ENCODE measurements at places on chromosomes 16 and 17.

GRCh38 chr17:48241131-48241591 is 133.6 kb downstream of the SNX11 start:
- DNase-seq, result peak; percentile 74

DNA sequence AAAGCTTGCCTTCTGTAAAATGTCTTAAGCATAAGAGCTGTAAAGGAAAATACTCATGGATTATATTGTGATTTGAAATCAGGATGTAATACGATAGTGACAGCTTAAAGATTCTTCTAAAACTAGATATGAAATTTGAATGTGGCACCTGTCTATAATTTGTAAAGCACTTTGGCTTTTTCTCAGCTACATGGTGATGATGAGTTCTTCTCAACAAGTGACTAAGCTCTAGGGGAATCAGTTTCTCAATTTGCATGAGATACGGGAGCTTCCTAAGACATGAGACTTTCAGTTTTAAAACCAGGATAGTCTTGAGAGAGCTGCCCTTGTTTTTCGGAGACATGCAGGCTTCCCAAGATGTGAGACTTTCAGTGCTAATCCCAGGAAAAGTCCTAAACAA is 439.2 kb downstream of the CDH13 start:
- no peak for DNase-seq

GRCh38 chr17:60798576-60798975 is 120.9 kb downstream of the BCAS3 start:
- no peak for DNase-seq

DNA sequence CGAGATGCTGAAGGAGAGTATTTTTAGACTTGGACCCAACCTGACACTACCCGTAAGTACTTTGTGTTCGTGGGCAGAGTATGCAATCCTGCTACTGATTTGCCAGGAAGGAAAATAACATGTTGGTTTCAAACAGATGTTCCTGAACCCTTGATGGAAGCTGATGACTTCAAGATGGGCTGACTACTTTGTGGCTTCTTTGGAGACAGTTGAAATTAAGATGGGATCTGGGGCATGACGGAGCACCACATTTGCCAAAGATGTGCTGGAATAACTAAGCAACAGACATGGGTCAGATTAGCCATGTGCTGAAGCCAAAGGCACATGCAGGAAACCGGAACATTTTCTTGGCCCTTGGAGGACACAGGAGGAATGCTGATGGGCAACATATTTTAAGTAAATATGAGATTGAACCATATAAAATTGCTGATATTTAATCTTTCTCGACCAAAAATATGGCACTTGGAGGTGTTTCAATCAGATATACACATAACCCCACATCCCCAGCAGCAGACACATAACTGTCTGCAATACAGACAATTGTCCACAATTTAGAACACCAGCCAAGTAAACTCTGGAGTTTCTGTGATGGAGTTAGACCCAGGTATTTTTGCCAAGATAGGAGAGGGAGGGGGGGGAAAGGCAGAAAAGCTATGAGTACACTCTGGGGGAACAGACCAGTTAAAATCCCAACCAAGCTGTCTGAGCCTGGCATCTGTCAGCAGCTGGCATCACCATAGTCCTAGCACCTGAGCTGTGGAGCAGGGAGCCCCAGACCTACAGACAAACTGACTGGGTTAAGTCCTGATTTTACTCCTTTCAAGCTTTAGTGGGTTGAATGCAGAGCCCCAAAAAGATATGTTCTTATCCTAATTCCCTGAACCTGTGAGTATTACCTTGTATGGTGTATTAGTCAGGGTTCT is 329.4 kb upstream of the CDH5 start:
- peak; percentile 90 for DNase-seq

- no peak for DNase-seq
Measured at GRCh38 chr16:25431472-25431871, 173.8 kb upstream of the ZKSCAN2 start.

- peak; percentile 25 for DNase-seq
Measured at GRCh38 chr16:66207139-66207882, 159.2 kb upstream of the CDH5 start.

DNA sequence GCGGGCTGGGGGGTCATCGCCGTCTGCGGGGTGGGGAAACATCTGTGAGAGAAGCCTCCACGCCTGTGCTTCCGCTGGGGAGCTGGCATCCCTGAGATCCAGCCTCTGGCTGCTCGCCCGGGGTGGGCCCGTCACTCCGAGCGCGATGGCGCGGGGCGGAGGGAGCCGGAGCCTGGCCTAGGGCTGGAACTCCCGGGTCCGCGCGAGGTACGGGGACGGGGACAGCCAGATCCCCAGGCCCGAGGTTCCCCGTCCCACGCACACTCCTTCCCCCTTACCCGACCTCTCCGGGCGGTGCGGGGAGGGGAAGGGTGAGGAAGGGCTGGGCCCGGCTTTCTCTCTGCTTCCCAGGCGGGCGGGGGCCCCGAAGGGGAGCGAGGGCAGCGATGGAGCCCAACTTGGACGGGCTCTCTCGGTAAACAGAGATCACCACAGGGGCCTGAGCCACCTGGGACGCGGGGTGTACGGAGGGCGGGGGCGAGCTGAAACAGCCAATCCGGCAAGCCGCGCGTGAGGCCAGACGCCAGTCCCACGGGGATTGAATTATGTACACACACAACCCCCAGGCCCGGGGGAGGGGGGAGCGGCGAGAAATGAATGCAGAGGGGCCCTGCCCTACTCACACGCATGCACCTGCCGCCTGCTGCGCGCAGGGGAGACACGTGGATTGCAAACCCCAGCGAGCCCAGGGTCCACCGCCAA is at the start of gene SLC16A11:
Gene SLC16A11 (minus strand): TSS at position 596 of the 702 bp plus-strand sequence. CDS start 579 bp downstream, at position 17.
- DNase-seq, result peak; percentile 52

GRCh38 chr16:83674931-83675535 is 132.7 kb upstream of the HSBP1 start:
- DNase-seq, result peak; percentile 53

GRCh38 chr16:85347213-85347591 is 234.9 kb upstream of the CIBAR2 start:
- DNase-seq, result peak; percentile 38

DNA sequence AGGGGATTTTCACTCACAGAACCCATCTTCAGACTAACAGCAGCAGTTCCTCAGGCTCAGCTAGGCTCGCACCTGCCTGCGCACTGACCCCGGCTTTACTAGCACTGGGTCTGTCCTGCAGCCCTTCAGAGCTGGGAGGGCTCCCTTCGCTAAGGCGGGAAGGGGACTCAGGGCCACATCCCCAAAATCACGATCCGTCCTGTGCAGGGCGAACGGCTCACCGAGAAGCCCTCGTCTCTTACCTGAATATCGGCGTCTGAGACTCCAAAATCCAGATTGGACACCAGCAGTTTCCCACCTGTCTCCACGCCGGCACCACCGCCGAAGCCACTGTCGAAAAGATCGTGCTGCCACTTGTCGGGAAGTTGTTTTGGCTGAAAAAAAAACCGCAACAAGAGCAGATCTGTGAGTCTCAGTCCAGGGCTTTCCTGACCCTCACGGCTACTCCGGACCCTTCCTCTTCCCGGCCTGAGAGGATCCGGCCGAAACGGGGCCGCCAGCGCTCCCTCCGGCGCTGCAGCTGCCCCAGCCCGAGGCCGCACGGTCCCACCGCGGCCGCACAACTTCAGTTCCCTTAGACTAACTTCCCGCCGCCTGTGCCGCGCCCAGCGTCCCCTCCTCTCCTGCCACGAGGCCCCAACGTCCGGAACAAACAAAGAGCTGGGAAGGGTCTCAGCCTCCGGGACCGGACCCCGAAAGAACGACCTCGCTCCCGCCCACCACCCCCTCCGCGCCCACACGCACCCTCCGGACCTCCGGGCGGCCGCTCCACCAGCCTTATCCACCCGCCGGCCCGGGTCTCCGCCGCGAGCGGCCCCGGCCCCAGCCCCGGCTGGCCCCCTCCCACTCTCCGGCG is 711 bp downstream of the ALYREF start:
- no peak for DNase-seq

- DNase-seq, result no peak
Measured at GRCh38 chr17:48930435-48930873, 14.2 kb downstream of the SNF8 start.

- DNase-seq, result peak; percentile 7
Measured at GRCh38 chr16:24070851-24071250, 185.3 kb upstream of the CACNG3 start.

GRCh38 chr16:72101195-72101594 is 7.5 kb downstream of the DHX38 start:
- DNase-seq, result no peak

DNA sequence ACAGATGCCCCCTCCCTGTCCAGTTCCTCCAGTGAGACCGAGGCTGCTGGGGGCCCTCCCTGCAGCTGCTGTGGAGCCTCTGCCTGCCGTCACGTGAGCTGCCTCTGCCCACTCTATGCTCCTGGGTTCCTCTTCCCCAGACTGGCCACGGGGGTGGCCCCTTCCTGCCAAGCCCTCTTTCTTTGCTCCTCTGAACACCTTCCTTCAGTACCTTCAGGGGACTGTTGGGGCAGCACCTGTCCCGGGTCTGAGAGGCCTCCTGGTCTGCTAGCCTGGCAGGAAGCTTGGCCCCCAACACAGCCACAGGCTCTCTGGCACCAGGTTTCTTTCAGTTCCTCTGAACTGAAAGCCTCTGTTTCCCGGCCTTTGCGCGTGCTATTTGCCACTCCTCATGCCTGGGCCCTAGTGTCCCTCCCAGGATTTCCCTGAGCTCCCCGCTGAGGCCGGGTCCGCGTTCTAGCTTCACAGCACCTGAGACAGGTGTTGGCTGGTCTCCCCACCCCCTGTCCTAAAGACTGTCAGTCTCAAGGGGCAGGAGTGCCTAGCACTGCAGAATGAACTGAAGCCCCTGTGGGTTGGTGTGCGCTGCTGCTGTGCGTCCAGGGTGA is 6.6 kb upstream of the ATP6V0C start:
- DNase-seq, result no peak

GRCh38 chr16:582614-583331 is 7.1 kb upstream of the RAB40C start:
- DNase-seq, result no peak

GRCh38 chr17:364766-365165 is 12.2 kb upstream of the RPH3AL start:
- no peak for DNase-seq

GRCh38 chr17:78735832-78736525 is 46.1 kb downstream of the CYTH1 start:
- peak; percentile 26 for DNase-seq

DNA sequence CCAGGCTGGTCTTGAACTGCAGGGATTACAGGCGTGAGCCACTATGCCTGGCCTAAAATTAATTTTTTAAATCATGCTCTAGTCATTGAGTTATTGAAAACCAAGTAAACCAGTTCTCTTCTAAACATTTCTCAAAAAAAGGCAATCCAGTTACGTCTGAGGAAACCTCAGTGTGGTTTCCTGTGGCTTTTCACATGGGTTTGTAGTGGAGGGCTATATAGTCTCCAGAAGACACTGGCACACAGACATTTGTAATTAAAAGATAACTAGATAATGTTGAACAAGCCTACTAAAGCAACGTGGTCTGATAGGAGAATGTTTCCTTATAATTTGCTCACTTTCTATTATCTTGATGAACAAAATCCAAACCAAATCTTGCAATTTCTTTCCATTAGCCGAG is 5.2 kb upstream of the TOB1 start:
- no peak for DNase-seq

DNA sequence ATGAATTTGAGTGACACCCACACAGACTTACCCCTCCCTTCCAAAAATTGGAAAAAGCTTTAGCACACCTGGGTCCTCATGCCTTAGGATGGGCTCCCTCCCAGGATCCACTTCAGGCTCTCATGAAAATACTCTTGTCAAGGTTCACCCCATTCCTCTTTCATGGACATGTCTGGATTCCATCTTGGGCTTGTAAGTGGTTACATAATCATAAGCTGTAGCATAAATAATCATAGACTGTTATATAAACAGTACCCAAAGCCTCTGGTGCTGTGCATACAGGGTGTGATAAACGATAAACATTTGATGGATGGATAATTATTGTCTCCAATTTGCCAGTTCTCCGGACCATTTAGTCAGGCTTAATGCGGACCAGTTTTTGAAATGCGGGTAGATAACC is 53.7 kb upstream of the TEKT3 start:
- DNase-seq, result no peak

GRCh38 chr17:6426356-6427101 is 8.4 kb downstream of the AIPL1 start:
- DNase-seq, result no peak

GRCh38 chr17:16478649-16479048 is 13.3 kb downstream of the LRRC75A start:
- DNase-seq, result no peak

GRCh38 chr16:81601008-81601428 is 156.4 kb downstream of the CMIP start:
- DNase-seq, result peak; percentile 60

DNA sequence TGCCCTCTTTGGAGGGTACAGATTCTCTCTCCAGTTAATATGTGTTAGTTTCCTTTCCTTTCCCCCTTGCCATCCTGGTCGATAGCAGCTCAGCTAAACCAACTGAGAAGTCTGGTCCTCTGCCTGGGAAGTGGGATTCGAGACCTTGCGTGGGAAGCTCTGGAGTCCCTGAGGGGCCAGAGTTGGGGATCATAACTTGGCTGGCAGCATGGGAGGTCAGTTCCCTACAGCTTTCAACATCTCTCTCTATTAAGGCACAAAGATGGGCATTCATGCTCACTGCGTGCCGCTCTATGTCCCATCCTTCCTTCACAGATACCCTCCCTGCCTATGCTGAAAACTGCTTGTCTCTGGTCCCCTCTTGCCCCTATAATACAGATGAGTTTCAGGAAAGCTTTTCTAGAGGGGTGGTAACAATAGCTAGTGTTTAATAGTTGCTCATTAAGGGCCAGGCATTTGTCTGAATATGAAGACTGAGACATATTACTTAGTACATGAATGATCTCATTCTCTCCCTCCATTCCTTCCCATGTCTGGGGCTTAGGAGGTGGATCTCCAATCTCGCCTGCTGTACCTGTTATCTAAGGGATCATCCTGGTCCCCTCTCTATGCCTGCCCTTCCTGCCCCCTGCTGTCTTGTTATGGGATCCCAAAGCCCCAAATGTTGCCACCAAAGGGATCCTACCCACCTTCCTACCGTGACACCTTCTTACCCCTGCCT is 10.8 kb downstream of the THRA start:
- no peak for DNase-seq

DNA sequence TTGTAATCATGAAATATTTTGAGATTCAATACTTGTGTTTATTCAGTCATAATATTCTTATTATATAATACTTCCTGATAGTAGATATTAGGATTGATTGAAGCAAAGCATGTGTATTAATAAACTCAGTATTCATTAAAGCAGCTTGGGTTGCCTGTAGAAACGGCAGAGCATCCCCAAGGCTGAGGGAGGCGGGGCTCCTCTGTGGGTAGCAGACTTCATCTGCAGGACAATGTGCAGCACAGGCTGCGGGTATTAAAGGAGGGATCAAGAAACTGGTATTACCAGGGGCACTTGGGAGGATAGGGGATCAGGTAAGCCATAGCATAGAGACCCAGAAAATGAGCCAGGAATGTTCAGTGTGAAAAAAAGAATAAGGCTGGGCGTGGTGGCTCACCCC is 213.6 kb downstream of the PRKCA start:
- no peak for DNase-seq

Data from fibroblast of skin of scalp (primary cell).